Heart left ventricle (tissue), 16 donors: ENCODE measurements at places on chromosomes 2 and 18. TPM values are rescaled to one million over a fixed set of nuclear protein-coding genes. Genes with fewer than 3 reads are reported as not detected.

DNA sequence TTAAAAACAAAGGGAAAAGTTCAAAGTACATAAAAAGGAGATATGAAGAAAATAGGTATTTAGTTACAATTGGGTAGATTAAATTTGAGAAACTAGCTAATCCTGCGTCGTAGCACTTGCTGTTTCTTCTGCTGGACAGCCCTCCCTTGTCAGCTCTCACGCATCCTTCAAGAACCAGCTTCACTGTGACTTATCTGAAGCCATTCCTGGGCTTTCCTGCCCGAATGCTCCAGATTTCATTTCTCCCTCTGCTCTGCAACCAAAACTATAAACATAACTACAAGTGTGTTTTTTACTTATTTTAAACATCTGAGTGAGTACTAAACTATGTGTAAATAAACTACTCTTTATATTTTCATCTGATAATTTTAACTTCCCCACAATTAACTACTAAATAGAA is 149.2 kb downstream of the MTCL1 start:
- DNase-seq: no peak

DNA sequence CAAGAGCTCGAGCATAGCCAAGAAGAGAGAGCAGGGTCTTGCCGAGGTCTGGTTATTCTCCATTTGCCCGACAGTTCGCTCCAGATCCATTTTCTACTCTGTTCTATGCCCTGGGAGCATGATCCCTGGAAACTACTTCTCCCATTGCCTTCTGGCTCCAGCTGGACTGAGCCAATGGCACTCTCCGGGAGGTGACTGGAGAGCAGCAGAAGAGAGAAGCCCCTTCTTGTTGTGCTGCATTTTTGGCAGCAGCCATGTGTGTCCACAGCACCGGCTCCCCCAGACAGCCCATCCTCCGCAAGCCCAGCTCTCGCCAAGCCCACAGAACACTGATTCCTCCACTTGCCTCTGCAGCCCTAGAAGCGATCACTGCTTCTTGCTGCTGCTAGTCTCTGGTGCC is 345.5 kb downstream of the TNS1 start:
- DNase-seq: no peak

GRCh38 chr18:54357660-54358494 is at the start of the genes C18orf54 and STARD6:
C18orf54 (plus strand) TSS chr18:54357906; CDS start chr18:54360573, 2,667 bp downstream.
STARD6 (minus strand) TSS chr18:54357858; CDS start chr18:54354573, 3,285 bp downstream.
- peak; percentile 87 for DNase-seq

- DNase-seq: no peak
Measured at GRCh38 chr2:235180642-235181041, 228.8 kb downstream of the SH3BP4 start.

GRCh38 chr2:118988706-118989105 is 46.7 kb downstream of the MARCO start:
- no peak for DNase-seq

DNA sequence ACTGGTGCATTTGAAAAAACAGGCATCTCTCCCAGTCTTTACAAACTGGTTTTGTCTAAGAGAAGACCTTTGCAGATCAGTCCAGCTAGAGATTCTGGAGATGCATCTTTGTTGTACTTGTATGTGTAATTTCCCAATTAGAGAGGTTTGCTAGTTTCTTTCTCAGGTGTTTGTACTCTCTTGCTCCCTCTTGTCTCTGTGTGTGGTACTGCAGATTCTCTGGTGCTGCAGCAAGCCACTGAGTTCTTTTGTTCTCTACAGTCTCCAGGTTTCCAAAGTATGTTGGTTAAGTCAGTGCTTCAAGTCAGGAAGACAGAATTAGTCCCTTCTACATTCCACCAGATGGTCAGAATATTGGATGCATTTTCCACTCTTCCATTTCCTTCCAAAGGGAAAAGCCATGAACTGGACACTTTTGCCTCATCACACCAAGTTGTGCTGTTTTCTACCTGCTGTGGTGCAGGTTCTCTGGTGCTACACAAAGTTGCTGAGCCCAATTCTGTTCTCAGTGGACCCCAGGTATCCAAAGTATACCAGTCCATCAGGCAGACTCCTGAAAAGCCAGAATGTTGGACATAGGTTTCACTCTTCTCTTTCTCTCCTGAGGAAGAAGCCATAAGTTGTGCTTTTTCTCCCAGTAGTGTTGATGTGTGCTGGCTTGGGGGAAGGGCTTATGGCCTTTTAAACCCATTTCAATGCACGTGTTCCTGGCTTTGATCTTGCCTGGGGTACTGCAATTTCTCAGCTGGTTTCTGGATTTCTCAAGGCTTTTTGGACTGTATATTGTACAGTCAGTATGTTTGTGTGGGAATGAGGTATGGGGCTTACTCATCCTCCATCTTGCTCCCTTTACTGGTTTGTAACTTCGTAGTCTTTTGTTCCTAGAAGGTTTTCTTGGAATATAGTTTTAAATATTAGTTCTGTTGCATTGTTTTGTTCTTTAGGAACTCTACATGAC is 29.8 kb downstream of the EPC2 start:
- DNase-seq: no peak

DNA sequence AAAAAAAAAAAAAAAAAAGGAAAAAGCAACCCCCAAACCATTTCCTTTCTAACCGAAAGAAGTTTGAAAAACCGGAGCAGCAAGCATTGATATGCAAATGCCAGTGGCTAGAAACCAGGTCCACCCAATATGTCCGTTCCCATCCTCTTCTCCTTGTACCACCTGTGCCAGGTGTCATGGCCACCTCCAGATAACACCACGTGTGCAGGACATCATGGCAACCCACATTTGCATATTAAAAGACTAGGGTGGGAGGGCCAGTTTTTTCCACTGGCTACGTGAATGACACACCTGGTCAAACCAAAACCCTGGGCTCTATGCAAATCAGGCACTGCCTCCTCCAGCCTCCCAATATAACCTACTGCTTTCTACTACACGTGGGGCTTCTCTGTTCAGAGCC is 303.3 kb upstream of the GULP1 start:
- DNase-seq: no peak

The SERPINB10 gene
- total RNA-seq: not detected

The ALKAL2 gene
- 2.6 TPM for total RNA-seq
